Neural crest cell (in vitro differentiated cells): ENCODE measurements at places on chromosomes 16 and 17. TPM values are rescaled to one million over a fixed set of nuclear protein-coding genes. Genes with fewer than 3 reads are reported as not detected.

DNA sequence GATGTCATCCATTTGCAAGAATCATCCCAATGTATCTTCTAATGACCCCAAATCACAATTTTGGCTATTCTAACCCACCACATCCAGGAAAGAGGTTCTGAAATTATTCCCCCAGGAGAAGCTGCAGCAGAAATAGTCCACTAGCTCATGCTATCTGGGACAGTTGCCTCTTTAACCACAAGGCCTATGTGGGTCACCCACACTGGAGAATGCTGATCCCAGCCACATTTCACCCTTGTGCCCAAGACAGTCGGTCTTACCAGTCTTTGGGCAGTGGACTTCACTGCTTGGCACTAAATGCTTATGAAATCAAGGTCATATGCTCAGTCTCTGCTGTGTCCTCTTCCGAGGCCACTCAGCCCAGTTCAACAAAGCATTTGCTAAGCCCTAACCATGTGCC is 27.0 kb downstream of the ABCC12 start:
- H3K36me3 ChIP-seq, result no peaks in the 10 kb centered on the region
- peaks cover 5% of the 10 kb centered on the region for H3K4me1 ChIP-seq
- no peak overlapping the region for H3K4me3 ChIP-seq
- no peak overlapping the region for H3K27ac ChIP-seq
- DNase-seq, result no peak

DNA sequence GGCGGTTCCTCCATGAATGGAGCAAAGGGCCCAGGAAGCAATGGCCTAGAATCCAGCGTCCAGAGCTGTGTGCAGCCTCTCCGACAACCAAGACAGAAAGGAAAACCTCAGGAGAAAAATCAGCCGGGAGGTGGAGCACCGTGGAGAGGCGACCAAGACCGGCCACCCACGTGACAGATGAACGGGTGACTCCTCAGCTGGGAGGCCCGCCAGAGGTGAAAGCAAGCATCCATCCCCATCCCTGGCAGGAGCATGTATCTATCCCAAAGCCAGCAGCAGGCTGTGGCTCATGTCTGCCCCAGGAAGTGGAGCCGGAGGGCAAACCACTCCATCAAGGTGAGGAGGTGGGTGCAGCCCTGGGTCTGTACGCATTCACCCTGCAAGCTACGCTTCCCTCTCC is 52.1 kb downstream of the FOXL1 start:
- H3K27me3 ChIP-seq, result no peaks in the 10 kb centered on the region
- no peak for DNase-seq
- H3K4me3 ChIP-seq, result no peak overlapping the region

HBM gene
- total RNA-seq, result not detected in 2 replicates

DNA sequence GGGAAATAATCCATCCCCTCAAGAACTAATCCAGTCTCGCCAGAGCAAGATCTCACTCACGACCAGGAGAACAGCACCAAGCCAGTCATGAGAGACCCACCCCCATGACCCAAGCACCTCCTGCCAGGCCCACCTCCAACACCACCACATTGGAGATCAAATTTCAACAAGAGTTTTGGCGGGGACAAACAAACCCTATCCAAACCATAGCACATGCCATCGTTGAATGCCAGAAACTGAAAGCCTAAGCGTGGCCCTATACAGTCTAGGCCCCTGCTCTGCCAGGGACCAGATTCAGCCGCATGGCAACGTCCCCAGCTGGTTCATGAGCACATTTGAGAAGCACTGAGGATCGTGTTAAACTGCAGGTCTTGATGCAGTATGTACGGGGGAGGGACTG is 57.3 kb downstream of the AXIN2 start:
- H3K27ac ChIP-seq, result no peak overlapping the region
- H3K4me3 ChIP-seq, result no peak overlapping the region
- H3K4me1 ChIP-seq, result peaks cover 15% of the 10 kb centered on the region
- no peaks in the 10 kb centered on the region for H3K27me3 ChIP-seq
- DNase-seq, result no peak

DNA sequence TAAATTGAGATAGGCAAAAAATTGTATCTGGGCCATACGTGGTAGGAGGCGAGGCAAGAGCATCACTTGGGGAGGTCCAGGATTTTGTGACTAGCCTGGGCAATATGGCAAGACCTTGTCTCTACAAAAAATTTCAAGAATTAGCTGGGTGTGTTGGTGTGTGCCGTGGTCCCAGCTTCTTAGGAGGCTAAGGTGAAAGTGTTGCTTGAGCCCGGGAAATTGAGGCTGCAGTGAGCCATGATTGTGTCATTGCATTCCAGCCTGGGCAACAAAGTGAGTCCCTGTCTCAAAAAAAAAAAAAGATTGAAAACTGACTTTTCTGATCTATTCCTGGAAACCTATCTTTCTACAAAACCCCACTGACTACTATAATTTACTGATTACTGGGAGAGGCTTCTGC is 26.7 kb downstream of the CDK12 start:
- no peak overlapping the region for H3K27ac ChIP-seq
- H3K36me3 ChIP-seq, result peaks cover 5% of the 10 kb centered on the region
- no peaks in the 10 kb centered on the region for H3K27me3 ChIP-seq
- H3K4me3 ChIP-seq, result no peak overlapping the region
- no peaks in the 10 kb centered on the region for H3K4me1 ChIP-seq

- H3K4me3 ChIP-seq, result no peak overlapping the region
- H3K36me3 ChIP-seq, result no peaks in the 10 kb centered on the region
- H3K27ac ChIP-seq, result no peak overlapping the region
- no peak for DNase-seq
Observed at GRCh38 chr17:54882371-54882770, 18.3 kb upstream of the TOM1L1 start.

GRCh38 chr17:76506408-76507345 is 5.5 kb upstream of the RHBDF2 start:
- H3K27ac ChIP-seq, result no peak overlapping the region
- no peak overlapping the region for H3K4me3 ChIP-seq
- peaks cover 34% of the 10 kb centered on the region for H3K27me3 ChIP-seq
- peak; percentile 91 for DNase-seq
- no peaks in the 10 kb centered on the region for H3K36me3 ChIP-seq

GRCh38 chr17:34799751-34800150 is 161.5 kb downstream of the CCT6B start:
- peaks cover 73% of the 10 kb centered on the region for H3K27me3 ChIP-seq
- no peaks in the 10 kb centered on the region for H3K36me3 ChIP-seq
- DNase-seq, result no peak
- no peak overlapping the region for H3K4me3 ChIP-seq
- peaks cover 5% of the 10 kb centered on the region for H3K4me1 ChIP-seq

DNA sequence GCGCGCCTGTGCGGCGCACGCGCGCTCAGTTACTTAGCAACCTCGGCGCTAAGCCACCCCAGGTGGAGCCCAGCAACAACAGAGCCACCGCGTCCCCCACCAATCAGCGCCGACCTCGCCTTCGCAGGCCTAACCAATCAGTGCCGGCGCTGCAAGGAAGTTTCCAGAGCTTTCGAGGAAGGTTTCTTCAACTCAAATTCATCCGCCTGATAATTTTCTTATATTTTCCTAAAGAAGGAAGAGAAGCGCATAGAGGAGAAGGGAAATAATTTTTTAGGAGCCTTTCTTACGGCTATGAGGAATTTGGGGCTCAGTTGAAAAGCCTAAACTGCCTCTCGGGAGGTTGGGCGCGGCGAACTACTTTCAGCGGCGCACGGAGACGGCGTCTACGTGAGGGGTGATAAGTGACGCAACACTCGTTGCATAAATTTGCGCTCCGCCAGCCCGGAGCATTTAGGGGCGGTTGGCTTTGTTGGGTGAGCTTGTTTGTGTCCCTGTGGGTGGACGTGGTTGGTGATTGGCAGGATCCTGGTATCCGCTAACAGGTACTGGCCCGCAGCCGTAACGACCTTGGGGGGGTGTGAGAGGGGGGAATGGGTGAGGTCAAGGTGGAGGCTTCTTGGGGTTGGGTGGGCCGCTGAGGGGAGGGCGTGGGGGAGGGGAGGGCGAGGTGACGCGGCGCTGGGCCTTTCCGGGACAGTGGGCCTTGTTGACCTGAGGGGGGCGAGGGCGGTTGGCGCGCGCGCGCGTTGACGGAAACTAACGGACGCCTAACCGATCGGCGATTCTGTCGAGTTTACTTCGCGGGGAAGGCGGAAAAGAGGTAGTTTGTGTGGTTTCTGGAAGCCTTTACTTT is at the start of gene UBB:
Gene UBB (plus strand): TSS at position 452 of the 856 bp plus-strand sequence. CDS start 817 bp downstream, outside the sequence.
- peaks cover 56% of the 10 kb centered on the region for H3K4me1 ChIP-seq
- peaks cover 4% of the 10 kb centered on the region for H3K27me3 ChIP-seq
- H3K4me3 ChIP-seq, result peak within 1 kb of the TSS; percentile 90
- peak; percentile 86 for DNase-seq
- H3K36me3 ChIP-seq, result peaks cover 29% of the 10 kb centered on the region
- peak within 1 kb of the TSS; percentile 99 for H3K27ac ChIP-seq

GRCh38 chr17:27413792-27414191 is 42.5 kb upstream of the KSR1 start:
- no peaks in the 10 kb centered on the region for H3K4me1 ChIP-seq
- no peak overlapping the region for H3K27ac ChIP-seq
- no peak overlapping the region for H3K4me3 ChIP-seq
- peaks cover 13% of the 10 kb centered on the region for H3K27me3 ChIP-seq

- peaks cover 39% of the 10 kb centered on the region for H3K4me1 ChIP-seq
- DNase-seq, result no peak
- H3K27me3 ChIP-seq, result no peaks in the 10 kb centered on the region
- H3K4me3 ChIP-seq, result peak overlapping the region; percentile 87
Observed at GRCh38 chr17:29393436-29393835, 3.3 kb downstream of the TAOK1 start.

DNA sequence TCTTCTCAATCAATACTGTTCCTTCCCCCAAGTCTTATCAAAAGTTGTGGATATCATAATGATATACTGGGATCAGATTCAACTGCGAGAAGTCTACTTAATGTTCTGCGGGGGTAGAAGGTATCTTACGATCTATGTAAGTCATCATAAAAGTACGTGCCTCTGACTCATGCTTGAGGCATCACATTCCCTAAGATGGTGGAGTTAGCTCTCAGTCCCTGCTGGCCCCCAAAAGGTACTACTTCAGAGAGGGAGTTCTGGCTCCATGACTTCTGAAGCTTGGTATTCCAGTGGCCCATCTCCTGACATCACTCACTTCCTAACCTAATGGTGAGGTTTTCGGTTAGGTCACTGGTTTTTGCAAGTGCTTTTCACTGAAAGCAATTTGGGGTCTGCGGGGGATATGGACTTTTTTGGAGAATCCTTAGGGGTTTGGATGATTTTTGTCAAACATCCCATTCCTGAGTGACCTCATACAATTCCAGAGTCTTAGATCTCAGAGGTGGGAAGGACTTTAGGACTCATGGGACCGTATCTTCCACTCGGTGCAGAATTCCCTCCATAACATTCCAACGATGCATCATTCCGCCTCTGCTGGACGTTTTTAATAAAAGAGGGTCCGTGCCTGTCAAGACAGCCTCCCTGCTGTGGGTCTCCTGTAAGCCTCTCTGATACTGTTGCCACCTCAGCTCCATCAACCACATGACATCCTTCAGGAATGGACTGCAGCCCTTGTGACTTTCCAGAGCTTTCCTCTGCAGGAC is 74.3 kb downstream of the DYNLRB2 start:
- H3K27me3 ChIP-seq, result no peaks in the 10 kb centered on the region
- no peak for DNase-seq
- no peak overlapping the region for H3K4me3 ChIP-seq
- no peaks in the 10 kb centered on the region for H3K36me3 ChIP-seq
- H3K27ac ChIP-seq, result no peak overlapping the region
